ENCODE measurements at places on chromosomes 1 and 21.

- no peak for DNase-seq
Observed at GRCh38 chr1:67304023-67304422, 3.6 kb upstream of the IL12RB2 start.

- DNase-seq = no peak
Observed at GRCh38 chr1:181326348-181326747, 157.0 kb upstream of the CACNA1E start.

GRCh38 chr1:54253480-54253879 is 53.5 kb downstream of the MRPL37 start:
- no peak for DNase-seq

DNA sequence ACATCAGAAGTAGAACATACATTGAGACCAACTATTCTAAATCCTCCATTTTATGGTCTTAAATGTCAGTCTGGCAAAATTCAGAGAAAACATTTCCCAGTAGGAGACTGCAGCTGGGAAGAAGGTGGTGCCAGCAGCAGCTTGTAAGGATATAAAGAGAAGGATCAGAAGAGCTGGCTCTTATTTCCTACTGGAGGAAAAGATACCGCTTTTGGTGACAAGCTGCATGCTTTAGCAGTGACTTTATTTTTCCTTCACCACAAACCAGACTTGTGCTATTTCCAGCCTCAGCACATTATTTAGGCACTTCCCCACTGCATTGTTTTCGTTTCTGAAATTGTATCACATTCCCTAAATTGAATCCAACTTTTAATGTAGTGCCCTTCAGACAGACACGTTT is 28.4 kb downstream of the RNF11 start:
- no peak for DNase-seq

- DNase-seq = no peak
Observed at GRCh38 chr1:196437671-196438070, 170.6 kb downstream of the KCNT2 start.

- DNase-seq = no peak
Observed at GRCh38 chr21:24197923-24198322, 1409.4 kb downstream of the MRPL39 start.

DNA sequence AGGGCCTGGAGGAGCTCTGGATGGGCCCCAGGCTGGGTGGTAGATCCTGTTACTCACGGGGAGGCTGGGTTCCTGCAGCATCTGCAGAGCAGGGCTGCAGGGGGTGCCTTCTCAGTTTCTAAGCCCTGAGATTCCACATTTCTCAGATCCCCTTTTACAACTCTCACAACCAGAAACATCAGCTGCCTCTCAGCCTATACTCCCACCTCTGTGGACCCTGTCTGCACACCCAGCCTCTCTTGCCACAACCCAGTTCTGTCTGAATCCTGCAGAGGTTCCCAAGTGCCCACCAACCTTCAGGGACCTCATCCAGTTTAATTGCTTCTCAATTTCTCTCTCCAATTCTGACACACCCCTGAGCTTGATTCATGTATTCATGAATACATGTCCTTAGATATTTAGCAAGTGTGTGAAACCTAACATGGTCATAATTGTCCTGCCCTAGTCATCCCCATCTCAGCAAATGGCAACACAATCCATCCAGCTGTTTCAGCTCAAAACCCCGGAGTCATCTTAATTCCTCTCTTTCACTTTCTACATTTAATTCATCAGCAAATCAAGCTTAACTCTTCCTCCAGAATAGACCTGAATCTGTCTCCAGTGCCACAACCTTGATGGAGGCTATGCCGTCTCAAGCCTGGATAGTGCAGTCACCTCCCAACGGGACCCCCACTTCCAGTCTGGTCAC is 57.0 kb upstream of the NEK2 start:
- DNase-seq = no peak

DNA sequence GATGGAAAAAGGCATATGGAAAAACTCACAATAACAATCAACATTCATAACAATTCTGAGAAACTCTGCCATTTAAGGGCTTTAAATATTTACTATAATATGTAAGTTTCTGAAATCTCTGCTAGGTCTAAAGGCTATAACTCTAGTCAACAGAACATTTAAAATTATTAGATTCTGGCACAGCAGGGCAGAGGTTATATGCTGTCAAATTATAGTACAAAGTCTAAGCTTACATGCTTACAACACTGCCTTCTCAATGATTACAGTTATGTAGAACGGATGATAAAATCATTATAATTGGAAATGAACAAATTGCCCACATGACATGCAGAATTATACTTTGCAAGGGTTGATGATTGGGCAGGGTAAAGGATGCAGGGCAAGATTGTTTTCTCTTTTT is 97.7 kb downstream of the PIGK start:
- no peak for DNase-seq

DNA sequence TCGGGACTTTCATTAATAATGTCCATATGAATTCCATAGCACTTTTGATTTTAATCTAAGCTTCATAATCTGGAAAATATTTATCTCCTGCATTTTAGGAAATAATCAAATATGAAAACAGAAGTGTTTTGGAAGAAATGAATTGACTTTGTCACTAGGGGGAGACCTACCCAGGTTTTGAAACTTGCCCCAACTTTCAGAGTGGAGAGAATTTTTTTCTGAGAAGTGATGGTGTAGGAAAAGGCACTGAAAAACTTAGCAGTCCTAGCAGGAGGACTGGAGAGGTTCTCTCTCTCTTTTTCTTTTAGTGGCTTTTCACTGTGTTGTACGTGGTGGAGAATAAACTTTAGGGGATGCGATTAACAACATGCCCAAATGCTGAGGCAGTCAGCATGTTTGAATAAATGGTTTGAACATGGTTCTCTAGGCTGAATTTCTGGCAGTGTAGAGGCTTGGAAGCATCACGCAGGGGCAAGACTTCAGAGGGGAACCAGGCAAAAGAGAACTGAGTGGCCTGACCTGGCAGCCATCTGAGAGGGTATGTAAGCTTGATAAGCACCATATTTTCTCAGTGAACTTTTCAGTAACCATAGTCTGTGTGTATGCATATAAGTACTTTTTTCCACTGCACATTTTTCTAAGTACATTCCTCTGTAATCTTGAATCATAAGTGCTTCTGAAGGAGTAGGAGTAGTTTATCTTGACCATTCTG is 68.3 kb upstream of the NEK7 start:
- DNase-seq = no peak

DNA sequence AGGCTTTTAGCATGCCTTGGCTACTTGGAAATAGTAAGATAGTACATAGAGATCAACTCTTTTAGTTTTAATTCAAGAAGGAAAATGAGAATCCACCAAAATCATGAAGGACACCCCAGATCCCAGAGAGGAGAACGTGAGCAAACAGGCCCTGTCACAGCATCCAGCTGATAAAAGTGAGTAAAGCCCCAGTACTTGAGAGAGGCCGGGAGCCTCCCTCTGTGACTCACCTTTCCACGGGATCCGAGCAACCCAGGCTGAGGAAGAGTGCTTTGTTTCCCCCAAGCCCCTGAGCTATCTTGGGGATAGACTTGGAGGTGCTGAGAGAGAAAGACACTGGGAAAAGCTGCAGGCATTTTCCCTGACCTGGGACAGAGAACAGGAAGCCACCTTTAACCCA is 238.6 kb downstream of the DUSP10 start:
- no peak for DNase-seq

DNA sequence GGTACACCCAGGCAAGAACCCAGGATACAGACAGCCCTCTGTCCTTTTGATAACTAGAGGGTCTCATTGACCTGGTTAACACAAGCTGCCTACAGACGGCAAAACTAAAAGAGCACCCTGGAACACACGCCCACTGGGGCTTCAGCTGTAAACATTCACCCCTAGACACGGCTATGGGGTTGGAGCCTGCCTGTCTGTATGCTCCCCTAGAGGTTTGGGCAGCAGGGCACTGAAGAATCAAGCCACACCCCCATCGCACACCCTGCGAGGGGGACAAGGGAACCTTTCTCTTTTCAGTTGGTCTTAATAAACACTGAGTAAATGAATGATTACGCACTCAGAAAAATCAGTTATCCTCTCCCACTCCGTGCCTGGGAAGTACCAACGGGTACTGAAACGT is 35.5 kb downstream of the LRRC3 start:
- no peak for DNase-seq

DNA sequence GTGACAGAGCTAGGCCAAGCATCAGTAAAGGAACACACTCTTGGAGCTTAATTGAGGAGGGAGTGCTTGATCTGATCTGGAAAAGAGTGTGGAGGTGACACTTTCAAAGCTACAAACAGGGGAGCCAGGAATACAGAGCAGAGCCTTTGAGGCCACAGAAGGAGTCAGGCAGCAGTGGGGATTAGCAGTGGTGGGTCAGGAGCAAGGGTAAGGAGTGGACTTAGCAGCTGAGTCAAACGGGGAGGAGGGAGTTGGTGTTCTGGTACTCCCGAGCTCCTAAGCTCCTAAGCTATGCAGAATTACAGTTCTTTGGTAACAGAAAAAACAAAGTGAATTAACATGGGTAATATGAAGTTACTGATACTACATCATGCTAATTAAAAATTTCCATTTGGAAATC is 14.5 kb downstream of the RAB4A start:
- DNase-seq = no peak

- peak; percentile 66 for DNase-seq
Observed at GRCh38 chr21:44846485-44847260, 26.8 kb downstream of the PTTG1IP start.

GRCh38 chr1:154500533-154500932 is 1.5 kb upstream of the TDRD10 start:
- no peak for DNase-seq

DNA sequence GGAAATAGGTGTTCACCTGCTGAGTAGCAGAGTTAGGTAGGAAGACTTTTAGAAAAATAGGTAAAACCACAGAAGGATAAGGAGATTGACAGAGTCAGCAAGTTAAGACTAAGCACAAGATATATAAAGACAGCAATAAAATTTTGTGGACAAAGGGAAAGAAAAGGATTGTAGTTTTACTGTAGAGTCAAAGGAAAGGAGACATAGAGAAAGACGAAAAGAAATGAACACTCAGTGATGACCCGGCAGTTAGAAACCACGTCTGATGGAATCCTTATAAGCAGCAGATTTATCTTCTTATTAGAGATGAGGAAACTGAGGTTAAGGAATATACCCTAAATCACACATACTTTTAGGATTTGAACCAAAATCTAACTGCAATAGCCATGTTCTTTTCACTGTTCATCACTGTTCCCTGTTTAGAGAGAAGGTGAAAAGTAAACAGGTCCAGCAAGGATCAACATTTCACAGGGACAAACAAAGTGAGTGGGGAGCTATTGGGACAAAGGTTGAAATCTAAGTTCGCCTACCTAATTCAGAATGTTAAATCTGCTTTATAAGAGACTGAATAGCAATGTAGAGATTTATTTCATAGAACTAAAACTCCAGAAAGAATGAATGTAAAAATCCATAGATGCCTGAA is 6.8 kb downstream of the FRRS1 start:
- DNase-seq = no peak

- no peak for DNase-seq
Observed at GRCh38 chr1:182087304-182087703, 25.8 kb upstream of the ZNF648 start.

- DNase-seq = peak; percentile 50
Observed at GRCh38 chr1:96538111-96538641, 183.4 kb upstream of the PTBP2 start.

DNA sequence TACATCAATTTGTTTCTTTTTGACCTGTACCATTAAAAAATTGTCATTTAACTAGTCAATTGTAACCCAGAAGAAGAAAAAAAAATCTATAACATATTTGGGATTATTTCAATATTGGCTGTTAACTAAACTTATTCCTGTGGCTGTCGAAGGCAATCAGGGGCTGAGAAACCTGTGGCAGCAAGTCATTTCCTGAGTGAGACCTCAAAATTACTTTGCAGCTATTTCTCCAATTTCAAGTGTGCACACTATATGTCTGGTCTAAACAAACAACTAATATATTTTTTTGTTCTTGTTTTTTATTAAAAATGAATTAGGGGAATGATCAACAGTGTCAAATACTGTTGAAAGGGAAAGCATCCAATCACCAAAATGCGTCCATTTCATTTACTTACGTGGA is 1357.6 kb upstream of the B3GALT2 start:
- DNase-seq = no peak

DNA sequence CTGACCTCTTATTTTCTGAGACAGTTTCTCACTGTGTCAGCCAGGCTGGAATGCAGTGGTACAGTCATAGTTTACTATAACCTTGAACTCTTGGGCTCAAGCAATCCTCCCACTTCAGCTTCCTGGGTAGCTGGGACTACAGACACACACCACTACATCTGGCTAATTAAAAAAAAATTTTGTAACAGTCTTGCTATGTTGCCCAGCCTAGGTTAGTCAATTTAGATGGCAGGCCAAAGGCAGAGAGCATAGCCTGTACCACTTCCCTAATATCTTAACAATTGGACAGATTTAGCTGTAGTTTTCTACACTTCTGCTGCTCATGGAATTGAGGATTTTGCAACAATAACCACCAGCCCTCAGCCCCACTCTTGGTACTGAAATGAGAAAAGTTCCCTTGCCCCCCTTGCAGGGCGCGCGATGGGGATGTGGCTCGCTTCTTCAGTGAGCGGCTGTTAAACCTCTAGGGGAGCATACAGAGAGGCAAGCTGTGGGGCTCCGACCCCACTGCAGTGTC is 34.9 kb upstream of the PTGFRN start:
- no peak for DNase-seq

DNA sequence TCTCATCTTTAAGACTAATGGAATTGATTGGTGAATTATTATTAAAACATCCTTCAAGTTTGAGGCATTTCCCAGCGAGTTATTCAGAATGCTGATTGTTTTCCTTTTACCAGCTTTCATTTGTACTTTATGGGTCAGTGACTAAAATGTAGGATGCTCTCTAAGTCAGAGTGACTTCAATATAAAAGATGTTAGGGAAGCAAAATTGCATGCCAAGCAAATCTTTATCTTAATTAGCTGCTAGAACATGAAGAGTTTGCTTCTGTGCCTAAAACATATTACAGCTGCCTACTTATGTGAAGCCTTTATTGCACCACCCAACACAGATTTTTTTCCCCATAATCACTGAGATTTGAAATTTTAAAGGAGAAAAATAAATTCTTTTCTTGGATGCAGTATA is 79.8 kb upstream of the CYYR1 start:
- DNase-seq = no peak

DNA sequence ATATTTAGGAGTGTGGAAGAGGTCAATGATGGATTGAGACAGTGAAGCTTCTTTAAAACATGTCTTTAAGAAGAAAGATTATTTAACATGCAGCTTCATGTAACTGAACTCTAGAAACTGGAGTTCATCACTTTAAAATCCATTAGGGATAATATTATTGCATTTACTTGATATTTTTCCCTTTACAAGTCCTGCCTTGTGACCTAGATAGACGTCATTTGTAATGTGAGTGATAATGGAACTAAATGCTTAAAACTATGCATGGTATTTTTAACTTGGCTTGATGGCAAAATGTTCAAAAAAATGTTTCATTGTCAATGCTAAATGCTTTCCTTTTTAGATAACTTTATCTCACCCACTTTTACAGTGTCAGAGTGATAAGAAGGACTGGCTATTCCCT is 723.7 kb downstream of the RWDD3 start:
- DNase-seq = no peak

DNA sequence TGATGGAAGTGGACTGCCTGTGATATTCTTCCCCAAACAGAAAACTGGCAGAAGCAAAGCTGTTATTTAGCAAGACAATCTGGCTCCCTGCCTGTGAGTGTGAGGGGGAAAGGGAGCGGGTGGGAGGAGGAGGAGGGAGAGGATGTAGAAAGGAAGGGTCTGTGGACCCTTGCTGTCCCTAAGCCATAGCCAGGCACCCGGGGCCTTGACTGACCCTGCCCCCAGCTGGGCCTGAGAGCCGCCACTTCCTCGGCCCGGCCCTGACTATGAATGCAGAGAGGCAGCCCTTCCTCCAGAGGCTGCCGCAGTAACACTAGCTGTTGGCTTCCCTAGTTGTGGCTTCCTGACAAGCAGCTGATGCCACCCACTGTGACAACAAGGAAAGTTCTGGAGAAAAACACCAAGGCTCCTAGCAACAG is 13.9 kb downstream of the PLA2G2F start:
- peak; percentile 63 for DNase-seq

Measured in head of caudate nucleus (tissue), 42 donors.